ENCODE measurements at places on chromosomes 7 and 10.

DNA sequence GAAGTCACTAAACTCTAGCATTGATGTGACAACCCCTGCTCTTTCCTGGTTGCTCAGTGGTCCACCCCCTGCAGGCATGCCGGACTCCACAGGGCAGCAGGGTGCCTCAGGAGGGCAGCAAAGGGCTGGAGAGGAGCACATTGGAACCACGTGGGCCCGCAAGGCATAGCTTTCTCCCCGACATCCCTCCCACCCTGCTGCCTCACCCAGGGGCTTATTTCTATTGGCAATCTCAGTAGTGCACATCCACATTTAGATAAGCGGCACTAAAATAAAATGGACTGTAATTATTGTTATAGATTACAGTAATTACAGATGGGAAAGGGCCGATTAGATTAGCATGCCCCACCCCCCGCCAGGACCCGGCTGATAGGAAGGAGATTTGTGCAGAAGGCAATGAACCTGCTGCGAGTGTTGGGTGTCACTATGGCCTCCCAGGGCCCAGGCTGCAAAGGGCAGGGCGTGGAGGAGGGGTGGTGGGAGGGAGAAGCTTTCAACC, 580.1 kb downstream of the GRID1 start:
- no peak for DNase-seq

- no peak for DNase-seq
Measured at GRCh38 chr10:132460071-132460470, 63.1 kb downstream of the PWWP2B start.

DNA sequence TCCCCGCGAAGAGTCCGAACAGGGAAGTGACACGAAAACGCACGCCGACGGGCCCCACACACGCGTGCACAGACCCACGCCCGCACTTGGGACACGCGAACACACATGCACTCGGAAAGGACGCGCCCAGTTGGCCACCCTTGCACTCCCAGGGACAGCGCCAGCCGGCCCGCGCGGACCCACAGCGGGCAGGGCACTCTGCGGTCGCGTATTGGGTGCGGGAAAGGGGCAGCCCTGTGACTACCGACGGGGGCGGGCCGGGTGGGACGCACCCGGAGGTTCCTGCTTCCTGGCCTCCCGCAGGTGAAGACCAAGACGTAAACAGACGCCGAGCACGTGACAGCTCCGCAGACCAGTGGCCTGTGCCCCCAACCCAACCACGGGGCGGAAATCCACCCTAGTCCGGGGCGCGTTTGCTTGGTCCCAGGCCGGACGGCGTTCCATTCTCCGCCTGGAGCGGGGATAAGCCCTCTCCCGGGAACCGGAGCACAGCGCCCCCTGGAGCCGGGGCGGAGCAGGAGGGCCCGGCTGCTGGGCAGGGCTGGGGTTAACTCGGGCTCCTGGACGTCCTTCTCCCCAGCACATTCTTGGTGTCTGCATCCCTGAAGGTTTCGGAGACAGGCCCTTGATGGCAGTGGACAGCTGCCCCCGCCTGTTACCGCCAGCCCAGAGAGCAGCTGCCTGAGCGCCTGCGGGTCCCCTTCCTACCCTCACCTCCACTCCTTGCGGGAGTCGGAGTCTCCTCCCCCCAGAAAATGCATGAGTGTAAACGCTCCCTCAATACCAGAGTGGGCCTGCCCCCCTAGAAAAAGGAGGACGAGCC, 2.0 kb upstream of the LZTS2 start:
- DNase-seq: peak; percentile 64

DNA sequence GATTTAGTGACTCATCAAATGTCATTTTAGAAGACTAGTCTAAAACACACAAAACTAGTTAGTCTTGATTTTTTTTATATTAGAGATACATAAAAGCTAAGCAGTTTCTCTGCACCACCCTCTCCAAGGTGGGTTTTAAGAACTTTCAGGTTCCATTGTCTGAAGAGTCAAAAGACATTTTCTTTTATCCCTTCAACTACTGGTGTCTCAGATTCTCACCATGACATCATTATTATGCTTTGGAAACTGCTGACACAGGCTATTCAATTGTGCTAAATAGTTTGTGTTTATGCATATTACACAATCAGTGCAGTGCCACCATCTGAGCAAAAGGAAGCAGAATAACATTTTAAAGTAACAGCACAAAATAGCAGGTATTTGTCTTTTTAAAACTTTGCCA, 52.2 kb downstream of the IGF2BP3 start:
- no peak for DNase-seq

- DNase-seq: no peak
Measured at GRCh38 chr10:130930821-130931220, 380.7 kb downstream of the TCERG1L start.

DNA sequence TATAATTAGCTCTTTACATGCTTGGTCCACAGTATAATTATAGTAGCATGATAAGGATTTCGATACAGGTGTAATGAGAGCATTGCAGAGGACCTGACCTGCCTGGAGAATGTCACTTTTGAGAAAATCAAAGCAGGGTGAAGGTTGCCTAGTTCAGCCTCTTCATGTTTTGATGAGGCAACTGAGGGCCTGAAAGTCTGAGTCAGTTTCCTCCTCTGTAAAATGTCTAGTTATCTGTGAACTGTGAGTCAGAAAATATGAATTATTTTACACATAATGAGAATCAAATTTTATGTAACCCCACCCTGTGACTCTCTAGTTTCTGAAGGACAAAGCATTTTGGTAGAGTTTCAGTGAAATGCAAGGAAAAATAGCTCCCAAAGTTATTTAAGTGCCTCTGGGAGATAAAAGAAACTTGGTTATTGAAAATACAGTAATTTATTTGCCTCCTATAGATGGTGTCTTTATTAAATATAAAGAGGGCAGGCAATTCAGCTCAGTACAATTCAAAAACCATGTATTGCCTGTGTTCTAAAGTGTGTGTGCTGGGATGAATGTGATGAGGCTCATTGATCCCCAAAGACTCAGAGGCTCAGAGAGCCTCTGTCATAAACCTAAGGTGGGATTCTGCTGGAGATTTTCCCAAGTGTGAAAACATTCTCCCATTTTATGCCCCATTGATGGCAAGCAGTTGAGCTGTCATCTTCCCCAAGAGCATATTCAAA, 37.3 kb upstream of the SAMD9L start:
- no peak for DNase-seq

- DNase-seq: no peak
Measured at GRCh38 chr7:18693816-18694215, 198.3 kb downstream of the HDAC9 start.

DNA sequence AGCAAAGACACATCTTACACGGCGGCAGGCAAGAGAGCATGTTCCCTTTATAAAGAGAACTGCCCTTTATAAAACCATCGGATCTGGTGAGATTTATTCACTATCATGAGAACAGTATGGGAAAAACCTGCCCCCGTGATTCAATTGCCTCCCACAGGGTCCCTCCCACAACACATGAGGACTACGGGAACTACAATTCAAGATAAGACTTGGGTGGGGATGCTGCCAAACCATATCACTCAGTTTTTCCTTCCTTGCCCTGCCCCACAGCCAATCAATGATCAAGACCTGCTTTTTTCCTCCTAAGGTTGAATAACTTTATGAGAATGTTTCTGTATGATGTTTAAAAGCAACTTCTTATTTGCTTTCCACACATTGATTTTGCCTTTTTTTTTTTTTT, 3.1 kb upstream of the PTPRE start:
- no peak for DNase-seq

DNA sequence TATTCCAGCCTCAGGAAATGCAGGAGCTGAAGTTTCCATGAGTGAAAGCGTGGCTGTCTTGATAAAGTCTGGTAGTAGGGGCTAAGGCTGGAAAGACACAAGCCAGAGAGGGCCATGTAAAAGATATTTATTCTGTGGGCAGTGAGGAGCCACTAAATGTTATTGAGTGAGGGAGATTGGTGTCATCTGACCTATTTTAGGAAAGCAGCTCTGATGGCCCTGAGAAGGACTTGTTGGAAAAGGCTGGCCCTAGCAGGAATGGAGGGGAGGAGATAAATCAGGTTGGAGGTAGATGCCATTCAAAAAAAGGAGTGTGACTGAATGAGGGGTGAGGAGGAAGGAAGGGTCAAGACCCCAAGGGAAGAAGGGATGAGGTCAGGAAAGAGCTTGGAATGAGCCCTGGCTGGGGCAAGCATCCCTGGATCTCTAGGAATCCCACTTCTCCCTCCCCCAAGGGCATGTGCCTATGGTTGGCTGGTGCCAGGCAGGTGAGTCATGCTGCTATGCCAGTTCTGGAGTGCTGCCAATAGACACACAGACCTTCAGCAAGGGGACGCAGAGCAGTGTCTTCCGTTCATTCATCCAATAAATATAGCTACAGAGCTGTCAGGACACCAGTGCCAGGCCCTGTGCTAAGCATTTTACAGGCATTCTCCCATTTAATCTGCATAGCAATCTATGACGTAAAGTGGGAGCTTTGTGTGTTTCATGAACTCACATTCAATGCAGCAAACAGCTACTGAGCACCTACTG, 2.0 kb downstream of the ANKRD2 start:
- DNase-seq: no peak

GRCh38 chr10:89283025-89283935, 18.6 kb upstream of the IFIT2 start:
- DNase-seq: peak; percentile 60

DNA sequence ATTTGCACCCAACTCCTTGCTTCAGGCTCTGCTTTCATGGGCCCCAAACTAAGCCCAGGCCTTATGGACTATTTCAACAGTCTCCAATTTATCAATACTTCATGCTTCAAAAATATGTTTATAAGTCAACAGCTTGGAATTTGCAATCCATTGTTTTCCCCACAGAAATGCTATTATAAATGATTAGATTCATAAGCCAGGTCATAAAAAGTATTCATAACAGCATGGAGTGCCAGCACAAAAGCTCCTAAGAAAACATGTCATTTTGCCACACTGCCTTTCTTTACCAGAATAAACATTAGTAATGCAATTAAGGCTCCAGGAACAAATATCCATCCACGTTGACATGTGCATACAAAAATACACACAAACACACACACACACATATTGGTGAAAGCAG, 30.1 kb downstream of the OSBPL3 start:
- no peak for DNase-seq

- DNase-seq: no peak
Measured at GRCh38 chr7:53398566-53398965, 363.1 kb downstream of the POM121L12 start.

- DNase-seq: no peak
Measured at GRCh38 chr10:62627983-62628382, 176.5 kb upstream of the ADO start.

DNA sequence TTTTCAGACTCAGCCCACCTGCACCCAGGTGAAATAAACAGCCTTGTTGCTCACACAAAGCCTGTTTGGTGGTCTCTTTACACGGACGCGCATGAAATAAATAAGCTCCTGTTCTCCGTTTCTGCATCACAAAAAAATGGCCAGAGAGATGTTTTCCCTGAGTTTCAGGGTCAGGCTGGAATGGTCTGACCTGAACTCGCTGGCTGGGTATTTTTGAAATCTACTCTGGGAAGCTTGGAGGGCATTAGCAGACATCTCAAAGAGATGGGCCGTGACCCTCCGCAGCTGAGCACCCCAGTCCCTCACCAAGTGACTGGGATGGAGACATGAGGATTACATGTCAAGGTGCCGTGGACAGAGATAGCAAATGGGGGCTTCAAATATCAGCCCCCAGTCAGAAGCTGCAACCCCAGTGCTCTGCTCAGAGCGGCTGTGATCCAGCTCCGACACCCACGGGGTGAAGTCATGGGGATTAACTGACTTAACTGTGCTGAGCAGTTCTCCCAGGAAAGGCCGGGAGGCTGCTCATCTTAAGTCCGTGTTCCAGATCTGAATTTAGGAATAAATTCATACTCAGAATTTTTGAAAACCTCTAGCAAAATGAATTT, 22.3 kb downstream of the CALML5 start:
- DNase-seq: no peak

- no peak for DNase-seq
Measured at GRCh38 chr10:24853661-24854060, 98.7 kb downstream of the PRTFDC1 start.

DNA sequence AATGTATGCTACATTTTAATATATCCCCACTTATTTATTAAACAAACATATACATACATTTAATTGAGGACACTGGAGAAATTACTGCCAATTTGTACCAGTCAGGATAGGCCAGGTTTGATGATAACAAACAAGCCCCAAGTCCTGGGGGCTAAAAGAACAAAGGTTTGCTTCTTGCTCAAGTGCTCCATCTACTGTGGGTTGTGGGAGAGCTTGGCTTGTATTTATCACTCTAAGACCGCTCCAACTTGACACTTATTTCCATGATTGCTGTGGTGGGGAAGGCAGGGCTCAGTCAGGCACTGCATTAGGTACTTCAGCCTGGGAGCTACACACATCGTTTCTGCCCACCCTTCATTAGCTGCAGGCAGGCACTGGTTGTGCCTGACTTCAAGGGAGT, 136.6 kb upstream of the ZNF32 start:
- no peak for DNase-seq

DNA sequence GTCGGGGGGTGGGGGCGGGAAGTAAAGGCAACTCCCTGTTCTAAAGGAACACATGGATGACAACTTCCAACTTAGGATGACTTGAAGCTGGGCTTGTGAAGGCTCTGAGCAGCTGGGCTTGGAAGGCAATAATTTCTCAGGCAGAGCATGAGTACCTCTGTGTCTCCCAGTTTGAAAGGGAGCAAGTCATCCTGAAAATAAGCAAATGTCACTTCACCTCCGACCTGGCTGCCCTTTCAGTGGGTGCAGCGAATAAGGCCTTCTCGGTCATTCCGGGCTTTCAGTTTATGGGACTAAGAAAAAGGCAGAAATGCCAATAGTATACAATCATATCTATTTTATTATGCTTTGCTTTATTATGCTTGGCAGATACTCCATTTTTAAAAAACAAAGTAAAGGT, 15.3 kb upstream of the ADAMTS14 start:
- DNase-seq: no peak

- DNase-seq: no peak
Measured at GRCh38 chr10:63343476-63343875, 122.3 kb downstream of the JMJD1C start.

- no peak for DNase-seq
Measured at GRCh38 chr10:102241032-102241443, 274 bp downstream of the PITX3 start.

DNA sequence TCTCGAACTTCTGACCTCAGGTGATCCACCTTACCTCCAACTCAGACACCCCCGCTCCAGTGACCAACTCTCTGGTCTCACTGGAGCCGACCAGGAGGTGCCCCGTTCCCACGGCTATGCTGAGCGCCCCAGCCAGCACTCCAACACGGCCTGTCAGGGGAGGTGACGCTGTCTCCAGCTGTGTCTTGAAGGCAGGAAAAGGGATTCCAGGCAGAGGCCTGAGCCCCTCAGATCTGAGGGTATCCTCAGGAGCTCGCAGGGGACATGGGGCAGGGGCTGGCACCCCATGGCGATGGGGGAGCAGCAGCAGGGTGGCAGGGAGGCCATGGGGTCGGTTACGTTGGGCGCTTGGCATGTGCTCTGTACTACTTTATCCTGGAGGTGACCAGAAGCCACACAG, 94.3 kb upstream of the RHEB start:
- DNase-seq: no peak

- DNase-seq: no peak
Measured at GRCh38 chr7:105990141-105990540, 27.1 kb downstream of the CDHR3 start.
